Stimulated activated CD8-positive, alpha-beta memory T cell treated with anti-CD3 and anti-CD28 coated beads, Interleukin-4, amount 100 ng/mL, for 1 hour (primary cell): ENCODE measurements at places on chromosomes 11 and 22.

DNA sequence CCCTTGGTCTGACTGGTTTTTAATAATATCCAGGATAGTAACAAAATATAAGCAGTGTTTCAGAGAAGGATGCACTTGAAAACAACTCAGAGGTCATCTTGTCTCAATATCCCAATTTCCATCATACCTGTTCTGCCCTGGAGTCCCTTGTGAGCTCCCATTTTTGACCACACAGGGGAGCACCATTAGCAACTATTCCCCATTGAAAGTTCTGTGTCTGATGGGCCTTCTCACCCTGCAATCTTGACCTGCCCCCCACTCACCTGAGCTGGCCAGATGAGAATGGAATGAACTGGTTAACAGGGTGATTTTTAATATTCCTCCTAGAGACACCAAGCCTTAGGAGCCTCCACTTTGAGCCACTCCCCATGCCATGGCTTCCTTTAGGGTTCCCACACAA, 3.8 kb upstream of the CAPN5 start:
- DNase-seq, result no peak

DNA sequence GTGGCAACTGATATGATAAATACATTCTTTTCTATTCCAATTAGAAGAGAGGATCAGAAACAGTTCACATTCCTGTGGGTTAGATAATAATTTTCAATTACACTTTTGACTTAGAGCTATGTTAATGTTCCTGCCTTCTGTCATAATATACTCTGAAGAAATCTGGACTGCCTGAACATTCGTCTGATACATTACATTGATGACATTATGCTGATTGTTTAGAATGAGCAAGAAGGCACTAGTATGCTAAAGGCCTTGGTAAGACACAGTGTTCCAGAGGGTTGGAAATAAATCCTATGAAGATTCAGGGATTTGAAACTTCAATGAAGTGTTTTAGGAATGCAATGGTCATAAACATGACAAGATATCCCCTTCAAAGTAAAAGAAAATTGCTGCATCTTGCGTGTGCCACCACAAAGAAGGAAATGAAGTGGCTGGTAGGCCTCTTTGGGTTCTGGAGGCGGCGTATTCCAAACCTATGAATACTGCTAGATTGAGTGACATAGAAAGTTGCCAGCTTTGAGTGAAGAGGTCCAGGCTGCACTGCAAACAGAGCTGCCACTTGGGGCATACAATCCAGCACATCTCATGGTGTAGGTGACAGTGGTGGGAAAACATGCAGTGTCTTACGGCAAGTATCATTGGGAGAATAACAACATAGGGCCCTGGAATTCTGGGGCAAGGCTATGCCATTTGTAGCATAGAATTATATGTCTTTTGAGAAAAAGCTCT, 21.2 kb upstream of the PDE3B start:
- no peak for DNase-seq

- no peak for DNase-seq
Observed at GRCh38 chr22:26431261-26431995, 2.4 kb downstream of the ASPHD2 start.

DNA sequence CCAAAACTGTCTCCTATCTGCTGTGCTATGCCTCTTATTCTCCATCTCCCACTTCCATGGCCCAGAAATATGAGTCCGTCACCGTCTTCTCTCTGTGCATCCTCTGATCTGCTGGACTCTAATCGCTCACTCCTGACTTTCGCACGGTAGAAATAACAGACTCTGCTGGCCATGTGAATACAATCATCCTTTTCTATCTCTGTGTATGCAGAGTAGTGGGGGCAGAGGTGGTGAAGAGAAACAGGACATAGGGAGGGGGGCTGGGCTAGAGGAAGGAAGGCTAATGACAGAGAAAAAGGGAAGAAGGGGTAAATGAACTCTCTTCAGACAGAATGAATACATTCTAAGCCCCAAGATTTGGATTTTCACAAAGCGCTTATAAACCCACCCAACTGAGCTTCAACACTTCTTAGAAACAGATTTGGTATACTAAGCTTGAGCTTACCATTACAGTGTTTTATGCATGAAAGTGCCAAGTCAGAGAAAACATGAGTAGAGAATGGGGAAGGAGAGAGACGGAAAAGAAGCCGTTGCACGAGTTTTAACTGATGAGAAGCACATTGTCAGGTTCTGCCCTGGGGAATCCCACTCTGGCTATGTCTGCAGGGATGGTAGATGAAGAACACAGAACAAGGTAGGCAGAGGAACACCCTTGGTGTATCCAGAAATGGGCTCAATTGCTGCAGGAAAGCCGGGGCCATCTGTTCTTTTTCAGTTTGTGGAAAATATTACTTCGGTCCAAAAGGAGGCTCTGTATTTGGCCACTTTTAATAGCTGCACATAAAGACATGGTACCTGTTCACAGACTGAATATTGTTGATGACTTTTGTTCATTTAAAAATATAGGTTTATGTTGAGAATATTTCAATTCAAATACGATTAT, 324.7 kb downstream of the ETS1 start:
- no peak for DNase-seq

DNA sequence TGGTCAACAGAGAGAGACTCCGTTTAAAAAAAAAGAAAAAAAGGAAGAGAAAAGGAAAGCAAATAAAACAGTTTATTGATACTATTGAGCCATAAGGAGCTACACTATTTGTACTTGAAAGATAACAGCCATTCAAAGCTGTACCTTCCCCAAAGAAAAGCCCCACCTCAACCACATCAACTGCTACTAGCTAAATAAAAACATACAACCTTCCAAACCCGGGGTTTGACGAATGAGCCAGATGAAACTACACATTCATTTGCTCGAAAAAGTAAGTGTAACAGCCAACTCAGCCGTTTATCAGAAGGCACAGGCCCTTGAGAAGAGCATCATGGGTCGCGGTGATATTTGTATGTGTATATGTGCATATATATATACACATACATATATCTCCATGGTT, 78.4 kb downstream of the SIK3 start:
- DNase-seq, result no peak

DNA sequence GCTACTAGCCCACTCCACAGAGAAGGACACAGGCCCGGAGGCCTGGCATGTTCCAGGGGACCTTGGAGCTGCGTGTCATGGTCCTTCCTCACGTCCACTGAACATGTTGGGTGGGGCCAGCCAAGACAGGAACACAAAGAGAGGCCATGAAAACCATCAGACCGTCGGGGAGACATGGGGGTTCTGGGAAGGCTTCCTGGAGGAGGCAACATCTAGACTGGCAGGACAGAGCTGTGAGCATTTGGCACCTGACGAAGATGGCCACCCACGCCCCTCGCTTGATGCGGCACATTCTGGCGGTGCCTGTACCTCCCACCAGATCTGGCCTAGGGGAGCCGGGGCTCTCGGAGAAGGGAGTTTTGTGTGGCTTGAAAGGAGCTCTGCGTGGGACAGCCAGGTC, 24.7 kb upstream of the ARHGAP8 start:
- no peak for DNase-seq

DNA sequence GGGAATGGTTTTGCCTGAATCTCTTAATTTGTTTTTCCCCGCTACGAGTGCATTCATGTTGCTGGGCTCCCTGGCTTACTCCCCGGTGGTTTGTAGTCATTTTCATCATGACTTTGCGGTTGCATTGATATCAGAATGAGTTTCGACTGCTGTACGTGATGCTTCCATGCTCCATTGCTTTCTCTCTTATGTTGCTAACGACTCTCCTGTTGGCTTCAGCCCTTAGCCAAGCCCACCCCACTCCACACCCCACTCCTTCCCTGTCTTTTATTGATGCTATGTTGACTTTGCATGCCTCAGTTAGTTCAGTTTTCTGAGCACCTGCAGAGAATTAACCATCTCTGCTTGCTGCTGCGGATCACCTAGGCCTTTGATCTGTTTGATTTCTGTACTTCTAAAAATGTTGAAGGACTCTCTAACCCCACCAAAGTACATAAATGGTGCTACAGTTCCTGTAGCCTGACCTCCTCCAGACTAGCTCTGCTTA, 65.3 kb downstream of the ARFGAP2 start:
- DNase-seq, result no peak

- DNase-seq, result no peak
Observed at GRCh38 chr11:328012-328411, 7.4 kb upstream of the IFITM3 start.

- no peak for DNase-seq
Observed at GRCh38 chr11:94768602-94769541, 716 bp downstream of the AMOTL1 start.

GRCh38 chr11:58898106-58898505, 41.2 kb upstream of the GLYATL1 start:
- no peak for DNase-seq

DNA sequence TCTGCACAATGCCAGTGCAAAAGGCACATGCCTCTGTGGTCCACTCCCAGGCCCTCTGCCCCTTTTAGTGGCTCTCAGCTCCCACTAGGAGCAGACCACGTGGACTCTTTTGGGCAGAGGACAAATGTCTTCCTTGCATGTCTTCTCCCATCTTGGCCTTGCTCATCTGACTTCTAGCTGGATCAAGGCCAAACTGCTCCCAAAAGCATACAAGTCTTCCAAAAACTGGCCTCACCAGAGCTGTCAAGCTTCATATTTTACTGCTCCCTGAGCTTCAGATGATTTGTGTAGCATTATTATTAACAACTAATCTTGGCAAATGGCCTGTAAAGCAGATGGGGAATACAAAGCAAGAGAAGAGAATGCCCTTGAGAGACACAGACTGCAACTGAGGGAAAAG, 6.9 kb downstream of the SMPD1 start:
- no peak for DNase-seq

GRCh38 chr11:134628426-134628825, 216.4 kb upstream of the B3GAT1 start:
- DNase-seq, result no peak

DNA sequence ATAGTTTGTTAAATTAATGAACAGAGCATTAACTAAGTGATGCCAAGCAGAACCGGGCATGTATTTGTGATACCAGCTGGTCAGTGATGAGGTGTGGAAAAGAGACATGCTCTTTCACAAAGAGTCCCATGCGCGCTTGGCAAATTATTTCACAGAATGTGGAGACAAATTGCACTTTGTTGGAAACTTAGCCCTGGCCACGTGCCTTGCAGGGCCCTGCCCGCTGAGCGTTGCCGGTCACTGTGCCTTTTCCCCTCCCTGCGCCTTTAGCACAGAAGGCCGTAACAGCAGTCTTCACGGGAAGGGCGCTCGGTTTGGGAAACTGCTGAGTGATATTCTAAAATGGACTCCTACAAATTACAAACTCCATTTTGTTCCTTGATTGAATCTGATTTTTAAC, 235.9 kb downstream of the TBC1D22A start:
- DNase-seq, result no peak

- no peak for DNase-seq
Observed at GRCh38 chr11:33652930-33653329, 47.7 kb downstream of the C11orf91 start.

- DNase-seq, result no peak
Observed at GRCh38 chr11:46710821-46711269, 8.2 kb upstream of the F2 start.

DNA sequence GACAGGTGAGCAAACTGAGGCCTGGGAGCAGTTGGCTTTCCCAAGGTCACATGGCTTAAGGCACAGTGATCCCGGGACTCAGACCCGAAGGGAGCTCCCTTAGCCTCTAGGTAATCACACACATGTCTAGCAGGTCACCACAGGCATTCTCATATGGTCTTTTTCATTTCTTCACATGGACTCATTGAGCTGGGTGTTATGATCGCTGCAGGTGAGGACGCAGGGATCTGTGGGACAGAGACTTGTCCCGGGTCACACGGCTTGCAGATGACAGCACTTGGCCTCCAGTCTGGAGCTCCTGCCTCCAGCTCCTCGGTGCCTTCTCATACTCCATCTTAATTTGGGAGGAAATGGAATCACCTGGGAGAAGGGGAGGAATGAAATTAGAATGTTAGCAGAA, 23.6 kb upstream of the CACNG2 start:
- DNase-seq, result no peak

- no peak for DNase-seq
Observed at GRCh38 chr11:34181251-34181650, 75.8 kb downstream of the NAT10 start.

GRCh38 chr11:120012245-120012644, 125.7 kb downstream of the TRIM29 start:
- DNase-seq, result no peak

- no peak for DNase-seq
Observed at GRCh38 chr11:69450064-69450856, 31.2 kb upstream of the LINC01488 start.

DNA sequence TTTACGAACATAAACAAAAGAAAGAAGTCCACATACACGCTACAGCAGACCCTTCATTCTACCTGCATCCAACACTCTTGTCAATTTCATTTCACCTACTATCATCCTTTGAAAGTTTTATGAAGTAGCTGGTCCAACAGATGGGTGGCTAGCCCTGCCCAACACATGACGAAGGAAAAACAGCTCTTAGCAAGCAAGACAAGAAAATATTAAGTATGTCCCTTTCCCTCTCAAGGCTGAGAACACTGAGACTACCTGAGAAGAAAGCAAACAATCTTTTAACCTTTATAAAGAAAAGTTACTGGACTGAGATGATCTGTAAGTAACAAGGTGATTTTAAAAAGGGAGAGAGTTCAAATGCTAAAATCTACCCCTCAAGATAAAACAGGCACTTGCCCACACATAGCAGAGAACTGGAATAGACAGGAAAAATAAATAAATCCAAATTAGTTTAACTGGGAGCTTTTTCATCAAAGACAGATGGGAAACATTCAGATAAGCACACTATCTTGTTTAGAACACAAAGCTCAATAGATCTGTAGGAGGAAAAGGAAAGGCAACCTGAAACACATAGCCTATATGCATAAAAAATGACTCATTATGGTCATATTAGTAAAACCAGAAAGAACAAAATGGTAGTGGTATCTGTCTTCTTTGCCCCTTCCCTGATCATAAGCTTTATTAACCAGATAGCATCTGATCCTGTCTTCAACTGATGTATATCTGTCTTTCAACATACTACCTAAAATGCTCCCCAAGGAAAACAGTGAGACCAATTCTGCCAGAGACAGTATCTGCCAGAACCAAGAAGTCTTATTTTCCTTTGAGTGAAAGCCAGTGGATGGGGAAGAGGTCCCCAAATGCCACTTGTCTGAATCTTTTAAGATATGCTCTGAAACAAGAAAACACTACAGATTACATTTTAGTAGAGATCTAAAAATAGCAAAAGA, 104.3 kb downstream of the MRTFA start:
- no peak for DNase-seq

GRCh38 chr11:7462706-7463105, 22.6 kb upstream of the OLFML1 start:
- DNase-seq, result no peak

DNA sequence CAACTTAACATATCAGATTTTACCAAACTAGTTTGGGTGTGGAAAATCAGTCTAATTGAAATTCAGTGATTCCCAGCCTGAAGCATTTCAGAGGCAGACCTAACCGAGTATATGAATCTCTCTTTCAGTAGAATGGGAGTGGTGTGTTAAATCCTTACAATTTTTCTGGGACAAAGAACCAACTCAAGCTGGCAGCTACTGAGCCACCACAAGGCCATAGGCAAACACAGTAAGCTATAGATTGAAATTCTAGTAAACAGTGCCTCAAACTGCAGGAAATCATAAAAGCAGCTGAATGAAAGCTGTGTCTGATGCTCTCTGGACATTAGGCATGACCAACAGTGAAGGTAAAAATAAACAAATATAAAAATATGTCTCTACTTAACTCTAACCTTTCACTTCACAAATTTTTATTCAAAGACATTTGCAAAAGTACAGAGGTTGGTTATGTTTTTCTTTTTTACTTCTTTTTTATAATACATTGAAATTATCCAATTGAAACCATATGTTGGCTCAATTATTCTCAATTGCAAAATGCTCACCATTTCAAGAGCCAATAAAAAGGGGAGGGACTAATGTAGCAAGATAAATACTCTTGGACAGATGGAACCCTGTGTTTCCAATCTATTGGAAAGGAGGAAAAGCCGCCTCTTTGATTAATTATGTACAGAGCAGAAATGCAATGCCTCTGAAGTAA, 35.8 kb upstream of the FIBIN start:
- DNase-seq, result no peak
